Activated T-cell treated with anti-CD3 and anti-CD28 coated beads for 1 hour (primary cell): ENCODE measurements at places on chromosomes 6 and 20.

DNA sequence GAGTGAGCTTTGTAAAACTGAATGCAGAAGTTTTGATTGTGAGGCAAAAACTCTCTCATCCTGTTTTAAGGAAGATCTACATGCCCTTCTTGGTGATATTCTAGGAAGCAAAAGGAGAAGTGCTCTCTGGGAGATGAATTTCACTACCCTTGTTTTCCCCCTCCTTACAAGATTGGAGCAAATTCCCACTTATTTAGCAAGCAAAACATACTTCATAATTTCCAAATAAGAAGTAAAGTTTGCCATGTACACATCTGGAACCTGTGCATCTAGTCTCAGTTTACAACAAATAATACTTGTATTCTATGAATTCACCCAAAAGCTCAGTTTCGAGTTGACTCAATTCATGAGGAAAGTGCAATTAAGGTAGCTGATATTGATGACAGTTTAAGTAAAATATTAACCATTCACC is 27.6 kb upstream of the IFNGR1 start:
- DNase-seq, result no peak

DNA sequence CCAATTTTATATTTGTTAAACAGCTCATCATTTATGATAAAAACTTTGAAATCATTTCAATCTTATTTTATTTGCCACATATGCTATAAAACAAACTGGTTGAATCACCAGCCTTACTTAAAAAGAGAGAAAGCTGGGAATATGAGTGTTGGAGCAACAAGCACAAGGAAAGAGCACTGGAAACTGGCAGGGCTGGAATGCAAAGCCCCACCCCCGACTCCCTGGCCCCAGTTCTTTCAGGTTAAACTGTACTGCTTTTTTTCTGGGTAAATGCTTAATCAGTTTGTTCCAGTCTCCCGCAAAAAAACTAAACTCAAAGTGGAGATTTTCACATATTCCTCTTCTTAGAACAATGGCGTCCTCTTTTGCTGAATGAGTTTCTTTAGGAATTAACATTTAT is 433.8 kb upstream of the NOX3 start:
- DNase-seq, result no peak

DNA sequence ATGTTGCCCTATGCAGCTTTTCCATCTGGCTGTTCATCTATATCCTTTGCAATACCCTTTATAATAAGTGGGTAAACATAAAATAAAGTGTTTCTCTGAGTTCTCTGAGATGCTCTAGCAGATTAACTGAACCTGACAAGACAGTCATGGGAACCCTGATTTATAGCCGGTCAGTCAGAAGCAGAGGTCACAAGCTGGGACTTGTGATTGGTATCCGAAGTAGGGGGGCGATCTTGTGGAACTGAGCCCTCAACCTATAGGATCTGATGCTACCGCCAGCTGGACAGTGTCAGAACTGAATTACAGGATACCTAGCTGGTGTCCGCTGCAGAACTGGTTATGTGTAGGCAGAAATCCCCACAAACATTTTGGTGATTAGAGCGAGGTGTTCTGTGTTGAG is 39.0 kb downstream of the SLC17A5 start:
- DNase-seq, result no peak

GRCh38 chr20:49603209-49603627 is 35.3 kb upstream of the PTGIS start:
- no peak for DNase-seq

DNA sequence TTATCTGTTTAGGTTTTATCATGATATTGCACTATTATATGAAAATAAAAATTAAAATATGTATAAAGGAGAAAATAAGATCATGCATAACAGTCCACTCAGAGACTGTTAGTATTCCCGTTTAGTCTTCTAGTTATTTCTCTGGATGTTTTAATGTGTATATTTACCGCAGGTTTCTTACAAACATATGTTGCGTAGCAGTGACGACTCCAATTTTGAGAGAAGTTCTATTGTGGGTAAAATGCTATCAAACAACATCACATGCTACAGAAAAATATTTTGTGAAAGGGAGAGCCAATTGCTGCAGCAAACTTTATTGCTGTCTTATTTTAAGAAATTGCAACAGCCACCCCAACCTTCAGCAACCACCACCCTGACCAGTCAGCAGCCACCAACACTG is 72.4 kb upstream of the NXT1 start:
- no peak for DNase-seq

GRCh38 chr20:61451953-61452352 is 199.9 kb downstream of the CDH4 start:
- no peak for DNase-seq

DNA sequence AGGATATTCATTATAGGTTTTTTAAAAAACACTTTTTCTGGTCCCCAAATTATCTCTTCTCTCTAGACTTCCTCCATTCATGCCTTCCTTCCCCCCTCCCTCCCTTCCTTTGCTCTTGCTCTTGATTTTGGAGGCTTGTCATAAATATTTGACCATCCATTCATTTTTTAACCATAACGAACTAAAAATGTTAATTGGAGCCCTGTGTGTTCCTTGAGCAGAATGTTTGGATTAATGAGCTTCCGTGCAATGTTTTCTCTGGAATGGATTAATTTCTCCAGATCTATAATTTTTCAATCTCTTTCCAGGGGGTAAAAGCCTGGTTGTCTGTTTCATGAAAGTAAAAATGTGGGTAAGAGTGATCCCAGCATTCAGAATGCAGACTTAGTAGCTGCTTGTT is 155.5 kb downstream of the ESR1 start:
- DNase-seq, result no peak

GRCh38 chr20:64036346-64037198 is 590 bp downstream of the C20orf204 start:
- no peak for DNase-seq

- DNase-seq, result no peak
These were observed 12.5 kb downstream of the CD164 start for GRCh38 chr6:109369728-109370127.

DNA sequence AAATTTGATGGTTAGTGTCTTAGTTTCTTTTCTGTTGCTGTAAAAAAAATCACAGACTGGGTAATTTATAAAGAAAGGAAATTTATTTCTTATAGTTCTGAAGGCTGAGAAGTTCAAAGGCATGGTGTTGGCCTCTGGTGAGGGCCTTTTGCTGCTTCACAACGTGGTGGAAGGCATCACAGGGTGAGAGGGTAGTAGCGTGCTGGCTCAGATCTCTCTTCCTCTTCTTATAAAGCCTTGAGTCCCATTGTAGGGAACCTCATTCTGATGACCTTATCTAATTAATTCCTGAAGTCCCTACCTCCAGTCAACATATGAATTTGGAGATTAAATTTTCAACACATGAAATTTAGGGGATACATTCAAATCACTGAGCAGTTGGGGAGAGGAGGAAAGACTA is 62.0 kb downstream of the ARID1B start:
- no peak for DNase-seq

GRCh38 chr6:44051515-44051914 is 75.7 kb downstream of the MRPL14 start:
- DNase-seq, result no peak

- no peak for DNase-seq
These were observed 11.4 kb downstream of the SYTL3 start for GRCh38 chr6:158661156-158661685.

DNA sequence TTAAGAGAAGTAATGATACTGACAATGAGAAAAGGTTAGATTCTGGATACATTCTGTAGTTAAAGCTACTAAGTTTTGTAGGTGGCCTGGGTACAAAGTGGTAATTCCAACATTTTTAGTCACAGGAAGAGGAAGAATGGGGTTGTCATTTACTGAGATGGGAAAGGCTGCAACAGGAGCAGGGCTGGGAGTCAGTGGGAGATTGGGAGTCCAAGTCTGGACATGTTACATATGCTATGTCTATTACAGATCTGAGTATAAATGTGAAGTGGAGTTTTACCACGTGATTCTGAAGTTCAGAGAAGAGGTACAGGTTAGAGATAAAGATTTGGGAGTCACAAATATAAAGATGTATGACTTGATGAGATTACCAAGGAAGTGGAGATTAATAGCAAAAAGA is 116.2 kb downstream of the RWDD2A start:
- no peak for DNase-seq

DNA sequence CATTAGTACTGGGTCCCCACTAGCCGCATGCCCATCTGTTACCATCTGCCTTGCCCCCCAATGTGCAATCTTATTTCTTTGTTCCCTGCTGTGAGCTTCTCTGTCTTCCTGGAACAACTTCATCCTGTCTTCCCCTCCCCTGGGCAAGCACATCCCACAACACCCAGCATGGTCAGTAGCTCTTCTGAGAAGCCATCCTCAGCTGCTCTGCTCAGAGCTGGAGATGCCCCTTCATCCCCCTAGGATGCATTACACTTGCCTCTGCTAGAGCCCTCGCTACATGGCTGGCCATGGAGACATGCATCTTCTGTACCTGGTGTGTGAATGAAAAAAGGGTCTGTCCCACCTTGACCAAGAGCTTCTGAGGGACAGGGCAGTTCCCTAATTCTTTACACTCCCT is 141.2 kb downstream of the CDC5L start:
- DNase-seq, result no peak

GRCh38 chr6:52135217-52135616 is 47.8 kb upstream of the PKHD1 start:
- no peak for DNase-seq

DNA sequence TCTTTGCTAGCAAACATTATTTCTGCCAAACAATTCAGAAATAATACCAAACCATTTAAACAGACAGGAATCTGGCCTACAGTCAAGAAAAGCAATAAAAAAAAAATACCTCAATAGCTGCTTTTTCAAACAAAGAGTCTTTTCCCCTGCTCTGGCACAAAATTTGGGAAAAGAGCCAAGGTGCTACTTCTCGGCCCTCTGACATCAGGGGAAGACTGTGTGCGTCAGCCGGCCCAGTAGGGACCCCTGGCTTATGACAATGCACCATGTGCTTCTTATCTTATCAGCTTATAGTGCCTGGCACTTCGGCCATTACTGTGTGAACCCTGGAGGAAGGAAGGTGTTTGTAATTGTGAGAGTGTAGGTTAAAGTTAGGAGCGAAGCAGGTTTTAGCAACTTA is 89.4 kb downstream of the PDE10A start:
- DNase-seq, result no peak

DNA sequence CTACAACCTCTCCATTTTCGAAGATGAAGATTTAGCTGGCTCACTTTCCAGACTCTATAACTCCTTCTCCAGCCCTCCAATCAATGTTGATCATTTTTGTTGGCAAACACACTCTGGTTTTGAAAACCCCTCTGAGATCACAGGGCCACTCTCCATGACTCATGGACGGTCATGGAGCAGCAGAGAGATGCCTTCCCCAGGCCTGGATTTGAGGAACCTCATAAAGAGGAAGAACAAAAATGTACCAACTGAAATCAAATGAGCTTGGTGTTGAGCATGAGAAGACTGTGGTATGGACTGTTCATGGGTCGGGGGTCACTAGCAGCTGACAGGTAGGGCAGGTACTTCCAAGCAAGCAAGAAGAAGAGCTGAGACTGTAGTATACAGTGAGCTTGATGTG is 112.8 kb upstream of the INSM1 start:
- no peak for DNase-seq

DNA sequence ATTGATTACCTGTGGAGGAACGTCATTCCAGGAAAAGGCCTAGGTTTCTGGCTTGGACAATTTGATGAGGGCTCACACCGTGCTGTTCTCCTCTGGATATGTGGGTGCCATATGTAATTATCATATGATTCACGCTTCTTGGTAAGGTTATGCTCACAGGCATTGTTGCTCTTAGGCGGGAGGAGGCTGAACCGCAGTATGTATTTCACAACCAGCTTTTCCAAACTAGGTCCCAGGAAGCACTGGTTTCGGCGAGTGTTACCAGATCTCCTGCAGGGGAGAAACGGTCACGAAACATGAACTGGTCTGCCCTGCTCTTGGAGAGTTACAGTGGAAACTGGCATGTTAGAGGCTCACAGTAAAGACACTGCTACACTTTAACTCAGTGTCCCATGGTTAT is 793 bp upstream of the FAM50B start:
- no peak for DNase-seq

GRCh38 chr6:36626636-36627035 is 32.5 kb downstream of the SRSF3 start:
- no peak for DNase-seq

DNA sequence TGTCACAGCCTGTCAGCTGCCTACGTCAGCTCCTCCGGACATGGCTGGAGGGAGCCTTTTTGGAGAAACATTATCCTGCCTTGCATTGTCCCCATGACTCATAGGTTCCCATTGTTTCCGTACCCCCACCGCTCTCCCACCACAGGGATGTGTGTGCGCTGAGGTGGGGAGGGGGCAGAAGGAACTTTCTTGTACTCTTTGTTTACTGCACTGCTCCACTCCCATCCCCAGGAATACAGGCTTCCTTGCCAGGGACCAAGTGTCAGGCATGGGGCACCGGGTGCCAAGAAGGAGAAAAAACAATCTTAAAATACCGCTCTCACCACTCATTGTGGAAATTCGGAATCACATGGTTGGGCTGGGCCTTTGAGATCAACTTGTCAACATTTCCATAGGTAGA is 51.0 kb downstream of the KCNK5 start:
- no peak for DNase-seq

DNA sequence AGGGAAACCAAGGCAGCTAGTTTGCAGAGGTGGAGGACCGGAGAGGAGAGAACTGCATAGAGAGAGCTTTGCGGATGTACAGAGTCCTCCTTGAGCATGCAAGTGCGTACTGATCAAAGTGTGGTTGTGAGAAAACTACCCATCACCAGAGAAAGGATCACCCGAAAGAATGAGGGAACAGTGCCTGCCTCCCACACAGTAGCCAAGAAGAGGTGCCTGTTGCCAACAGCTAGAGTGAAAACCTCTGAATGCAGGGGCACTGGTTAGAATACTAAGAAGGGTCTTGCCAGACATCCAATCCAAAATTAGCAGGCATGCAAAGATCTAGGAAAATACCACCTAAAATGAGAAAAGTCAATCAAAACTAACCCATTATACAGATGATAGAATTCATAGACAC is 166.6 kb upstream of the AKAP12 start:
- no peak for DNase-seq

DNA sequence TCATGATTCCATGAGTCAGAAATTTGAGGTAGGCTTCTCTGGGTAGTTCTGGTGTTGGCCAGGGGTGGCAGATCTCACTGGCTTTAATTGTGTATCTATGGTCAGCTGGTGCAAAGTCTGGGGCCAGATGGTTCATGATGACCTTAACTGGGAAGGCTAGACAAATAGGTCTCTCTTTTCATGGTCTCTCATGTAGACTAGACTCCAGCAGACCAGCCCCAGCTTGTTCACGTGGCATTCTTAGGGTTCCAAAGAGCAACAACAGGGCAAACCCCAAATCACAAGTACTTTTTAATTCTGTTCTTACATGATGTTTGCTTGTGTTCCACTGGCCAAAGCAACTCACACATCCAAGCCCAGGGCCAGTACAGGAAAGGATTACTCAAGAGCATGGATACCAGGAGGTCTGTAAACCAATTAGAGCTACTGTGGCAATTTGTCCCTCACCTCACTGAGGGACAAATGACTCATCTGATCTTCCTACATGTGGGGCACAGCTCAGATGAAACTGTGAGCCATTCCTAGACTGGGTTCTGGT is 79.5 kb upstream of the PBOV1 start:
- DNase-seq, result no peak

GRCh38 chr20:42435230-42435629 is 754.5 kb downstream of the PTPRT start:
- DNase-seq, result no peak

- DNase-seq, result no peak
These were observed 97.3 kb downstream of the RPP40 start for GRCh38 chr6:4906293-4907276.
